ENCODE measurements at places on chromosomes 16 and 17.

DNA sequence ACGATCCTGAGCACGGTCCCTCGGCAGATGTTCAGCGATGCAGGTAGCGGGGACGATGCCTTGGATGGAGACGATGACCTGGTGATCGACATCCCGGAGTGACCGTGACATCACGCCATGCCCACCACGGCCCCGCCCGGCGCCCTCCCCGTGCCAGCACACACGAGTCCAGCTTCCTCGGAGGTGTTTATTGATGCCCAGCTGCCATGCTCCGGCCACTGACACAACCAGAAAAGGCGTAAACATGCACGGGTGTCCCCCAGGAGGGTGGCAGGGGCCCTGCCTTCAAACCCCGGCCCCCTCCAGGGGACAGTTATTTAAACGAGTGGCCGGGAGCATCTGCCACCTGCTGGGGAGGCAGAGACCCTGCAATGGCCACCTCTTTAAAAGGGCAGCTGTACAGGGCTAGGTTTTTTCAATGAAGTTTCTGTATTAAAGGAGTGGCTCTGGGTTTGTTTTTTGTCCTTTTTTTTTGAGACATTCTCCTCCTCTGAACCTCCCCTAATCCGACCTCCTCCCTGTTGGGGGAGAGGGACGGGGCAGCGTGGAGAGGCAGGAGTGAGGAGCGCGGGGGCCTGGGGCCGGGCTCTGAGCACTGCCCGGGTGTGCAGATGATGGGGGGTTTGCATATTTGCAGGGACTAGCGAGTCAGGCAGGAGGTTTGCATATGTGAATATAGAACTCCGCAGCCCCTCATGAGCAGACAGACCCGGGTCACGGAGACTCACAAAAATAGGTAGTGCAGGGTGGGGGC, 5.3 kb downstream of the DOC2A start:
- DNase-seq: no peak

GRCh38 chr17:40498281-40499084, 2.9 kb downstream of the TNS4 start:
- no peak for DNase-seq

- no peak for DNase-seq
Measured at GRCh38 chr16:3797904-3798811, 80.8 kb upstream of the TRAP1 start.

- DNase-seq: no peak
Measured at GRCh38 chr17:71098071-71098470, 928.7 kb downstream of the KCNJ2 start.

DNA sequence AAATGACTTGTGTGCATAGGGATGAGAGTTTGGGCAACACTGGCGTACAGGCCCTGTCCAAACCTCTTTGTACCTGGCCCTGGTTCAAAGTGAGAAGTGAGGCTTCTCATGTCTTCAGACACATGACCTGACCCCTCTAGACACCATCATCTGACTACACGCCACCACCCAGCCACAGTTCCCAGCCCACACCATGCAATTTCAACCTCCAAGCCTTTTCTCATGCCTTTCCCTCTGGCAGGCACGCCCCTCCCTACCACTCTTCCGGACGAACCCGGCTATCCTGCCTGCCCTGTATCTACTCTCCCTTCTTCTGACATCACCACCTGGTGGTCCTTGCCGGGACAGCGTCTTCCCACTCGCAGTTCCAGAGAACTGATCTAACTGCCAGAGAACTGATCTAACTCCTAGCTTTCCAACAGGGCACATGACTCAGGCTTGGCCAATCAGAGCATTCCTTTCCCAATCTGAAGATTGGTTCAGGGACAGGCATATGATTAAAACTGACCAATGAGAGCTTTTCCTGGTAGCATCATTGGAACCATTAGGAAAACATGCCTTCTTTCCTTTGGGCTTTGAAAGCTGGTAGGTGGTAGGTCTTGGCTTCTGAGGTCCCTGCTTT, 27.1 kb upstream of the IL21R start:
- DNase-seq: no peak

DNA sequence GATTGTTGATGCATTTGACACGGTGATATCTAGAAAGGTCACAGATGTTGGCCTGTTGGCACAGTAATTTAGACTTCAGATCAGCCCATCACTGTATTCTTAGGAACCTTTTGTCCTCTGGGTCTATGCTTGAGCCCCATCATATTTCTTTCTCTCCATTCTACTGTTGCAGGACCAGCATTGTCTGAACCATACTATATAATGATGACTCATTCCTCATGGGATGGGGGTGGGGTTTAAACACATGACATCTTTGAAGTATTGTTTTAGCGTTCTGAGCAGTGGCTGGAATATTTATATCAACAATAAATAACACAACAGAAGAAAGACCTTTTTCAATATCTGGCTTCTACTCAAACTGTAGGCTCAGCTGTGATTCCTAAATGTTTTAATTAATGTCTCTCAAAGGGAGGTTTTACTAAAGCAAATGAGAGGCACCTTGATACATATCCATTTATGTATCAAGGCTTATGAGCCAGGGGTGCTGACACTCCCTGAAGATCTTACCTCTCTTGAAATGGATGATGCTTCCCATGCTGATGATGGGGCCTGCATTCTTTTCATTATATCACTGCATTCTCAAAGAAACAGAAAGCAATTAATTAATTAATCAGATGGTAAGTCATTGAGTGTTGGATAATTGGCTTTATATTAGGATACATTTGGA, 379.0 kb upstream of the GOT2 start:
- DNase-seq: no peak

GRCh38 chr16:21645261-21645721, 7.1 kb downstream of the IGSF6 start:
- DNase-seq: peak; percentile 38

- no peak for DNase-seq
Measured at GRCh38 chr17:60301649-60302048, 90.3 kb downstream of the USP32 start.

DNA sequence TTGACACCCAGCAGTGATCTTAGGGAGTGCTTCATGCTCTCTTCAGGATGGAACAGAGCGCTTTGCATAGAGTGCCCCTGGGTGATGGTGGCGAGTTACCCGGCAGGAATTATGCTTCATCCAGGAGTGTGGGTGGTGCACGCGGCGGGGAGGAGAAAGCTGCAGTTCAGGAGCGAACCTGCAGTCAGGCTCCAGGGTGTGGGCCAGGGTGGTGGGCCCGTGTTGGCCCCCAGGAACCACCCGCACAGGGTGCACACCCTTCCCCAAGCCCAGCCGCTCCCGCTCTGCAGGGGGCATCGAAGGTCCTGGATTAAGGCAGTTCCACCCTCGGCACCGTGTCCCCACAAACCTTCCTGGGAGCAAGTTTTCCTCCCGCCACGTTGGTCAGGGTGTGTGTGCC, 3.9 kb downstream of the RAB40C start:
- DNase-seq: no peak

DNA sequence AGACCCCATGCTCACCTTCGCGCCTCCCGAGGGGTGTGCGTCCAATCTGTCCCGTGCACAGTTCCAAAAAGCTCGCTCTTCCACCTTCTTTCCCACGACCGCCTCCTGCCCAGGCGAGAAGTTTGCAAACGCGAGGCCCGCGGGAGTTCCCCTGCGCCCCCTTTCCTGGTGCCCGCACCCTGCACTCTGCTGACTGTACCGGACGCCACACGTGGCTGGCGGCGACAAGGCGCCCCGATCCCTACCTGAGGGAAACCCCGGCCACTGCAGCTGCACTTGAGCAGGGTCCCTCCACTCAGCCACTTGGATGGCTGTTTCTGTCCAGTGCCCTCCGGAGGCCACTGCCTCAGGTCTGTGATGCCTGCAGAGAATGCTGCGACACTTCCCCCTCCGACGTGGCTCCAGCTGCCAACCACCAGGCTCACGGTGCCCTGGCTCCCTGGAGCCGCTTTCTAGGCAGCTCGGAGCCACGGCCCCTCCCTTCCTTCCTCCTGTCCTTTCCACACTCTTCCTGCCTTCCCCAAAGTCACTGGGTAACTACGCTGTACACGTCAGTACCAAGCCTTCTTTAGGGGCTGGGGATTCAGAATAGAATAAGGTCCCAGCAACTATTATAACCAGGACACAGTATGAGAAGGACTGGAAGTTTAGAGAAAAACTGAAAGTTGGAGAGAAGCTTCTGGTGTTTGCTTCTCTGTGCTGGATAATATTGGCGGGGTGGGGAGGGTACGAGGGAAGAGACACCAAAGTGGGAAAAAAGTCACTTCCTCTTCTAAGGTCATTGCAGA, at the start of gene MLKL:
Gene MLKL (minus strand): TSS at position 425 of the 788 bp plus-strand sequence. CDS start 5,105 bp downstream, outside the sequence.
- DNase-seq: peak; percentile 62

GRCh38 chr16:29982560-29983419, 9.1 kb downstream of the TAOK2 start:
- DNase-seq: no peak

- DNase-seq: no peak
Measured at GRCh38 chr17:51372345-51373004, 112.1 kb downstream of the UTP18 start.

- DNase-seq: no peak
Measured at GRCh38 chr17:75525806-75526554, 483 bp downstream of the LLGL2 start.

DNA sequence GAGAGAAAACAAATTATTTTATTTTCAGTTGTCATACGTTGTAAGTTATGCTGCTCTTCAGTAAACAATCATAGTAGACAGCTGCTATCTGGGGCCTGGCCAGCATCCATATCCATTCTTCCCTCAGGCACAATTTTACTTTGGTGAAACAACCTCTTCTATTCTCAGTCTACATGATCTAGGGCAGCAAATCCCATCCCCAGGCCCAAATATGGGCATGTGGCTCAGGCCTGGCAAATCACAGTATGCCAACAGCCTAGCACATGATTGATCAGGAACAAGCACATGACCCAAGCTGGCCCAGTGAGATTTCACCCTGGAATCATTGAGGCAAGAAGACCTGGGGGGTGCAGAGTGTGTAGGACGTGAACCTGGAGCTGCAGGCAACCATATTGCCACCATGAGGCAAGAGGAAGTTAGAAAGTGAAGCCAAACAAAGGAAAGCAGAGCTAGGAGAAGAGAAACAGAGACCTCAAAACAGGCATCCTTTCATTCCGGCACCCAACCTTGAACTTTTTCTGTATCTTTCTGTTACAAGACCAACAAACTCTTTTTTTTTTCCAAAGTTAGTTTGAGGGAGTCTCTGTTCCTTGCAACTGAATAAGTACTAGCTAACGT, 10.3 kb upstream of the ABCC12 start:
- no peak for DNase-seq

DNA sequence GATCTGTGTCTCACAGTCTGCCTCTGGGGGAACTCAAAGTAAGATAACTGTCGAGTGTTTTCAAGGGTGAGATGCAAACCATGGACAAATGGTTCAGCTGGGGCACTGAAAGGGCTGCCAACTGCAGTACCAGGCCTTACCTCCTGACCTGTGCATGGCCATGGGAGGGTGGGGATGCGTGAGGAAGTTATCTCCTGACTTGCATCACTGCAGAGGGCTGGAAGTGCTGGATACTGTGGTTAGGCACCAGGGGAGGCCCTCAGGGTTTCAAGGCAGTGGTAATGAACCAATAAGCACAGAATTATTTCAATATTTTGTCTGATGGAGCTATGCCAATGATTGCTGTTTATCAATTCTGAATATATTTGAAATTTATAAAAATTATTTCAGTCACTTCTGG, 159.2 kb downstream of the CYLD start:
- no peak for DNase-seq

DNA sequence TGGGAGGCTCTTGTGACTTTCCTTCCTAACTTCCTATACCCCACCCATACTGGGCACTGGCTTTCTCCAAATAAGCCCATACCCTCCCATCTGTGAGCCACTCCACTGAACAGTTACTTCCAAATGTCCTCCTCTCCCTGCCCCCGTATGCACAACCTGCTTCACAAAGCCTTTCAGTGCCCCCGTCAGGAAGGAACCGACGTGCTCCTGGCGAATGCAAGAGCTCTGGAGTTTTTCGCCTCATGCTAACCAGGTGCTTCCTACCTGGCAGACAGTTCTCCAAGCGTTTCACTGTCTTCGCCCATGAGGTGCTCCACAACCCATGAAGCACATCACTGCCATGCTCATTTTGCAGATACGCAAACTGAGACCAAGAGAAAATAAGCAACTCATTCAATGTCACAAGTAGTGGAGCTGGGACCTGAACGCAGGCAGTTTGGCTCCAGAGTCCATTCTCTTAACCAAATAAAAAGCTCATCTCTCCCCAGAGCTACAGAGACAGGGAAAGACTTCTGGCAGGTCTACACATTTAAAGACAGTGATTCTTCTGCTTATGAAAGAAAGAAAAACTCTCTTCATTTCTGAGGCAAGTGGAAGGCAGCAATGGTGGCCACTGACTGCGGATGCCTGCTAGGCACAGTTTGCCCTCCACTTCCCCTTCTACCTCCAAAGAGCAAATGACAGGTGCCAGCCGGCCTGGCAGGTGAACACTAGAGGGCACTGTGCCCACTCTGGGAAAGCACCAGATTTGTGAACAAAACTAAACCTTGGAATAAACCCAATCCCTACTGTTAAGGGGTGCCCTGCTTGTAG, 23.8 kb downstream of the SPHK1 start:
- DNase-seq: peak; percentile 33

DNA sequence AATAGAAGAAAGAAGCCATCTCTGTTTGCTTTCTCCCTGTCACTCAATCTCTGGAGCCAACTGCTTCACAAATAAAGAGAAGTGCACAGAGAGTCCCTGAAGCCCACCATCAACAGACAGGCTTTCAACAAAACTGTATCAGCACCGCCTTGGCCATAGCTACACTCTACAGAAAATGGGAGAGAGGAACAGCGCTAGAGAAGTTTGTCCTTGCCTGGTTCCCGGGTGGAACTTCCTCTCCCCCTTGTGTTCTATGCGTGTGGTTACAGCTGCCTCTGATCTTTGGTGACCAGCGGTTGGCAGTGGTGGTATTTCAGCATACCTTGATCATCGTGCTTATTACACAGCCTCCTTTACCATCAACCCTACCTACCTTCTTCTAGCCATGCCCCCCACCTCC, 91.4 kb upstream of the CCL2 start:
- DNase-seq: no peak

DNA sequence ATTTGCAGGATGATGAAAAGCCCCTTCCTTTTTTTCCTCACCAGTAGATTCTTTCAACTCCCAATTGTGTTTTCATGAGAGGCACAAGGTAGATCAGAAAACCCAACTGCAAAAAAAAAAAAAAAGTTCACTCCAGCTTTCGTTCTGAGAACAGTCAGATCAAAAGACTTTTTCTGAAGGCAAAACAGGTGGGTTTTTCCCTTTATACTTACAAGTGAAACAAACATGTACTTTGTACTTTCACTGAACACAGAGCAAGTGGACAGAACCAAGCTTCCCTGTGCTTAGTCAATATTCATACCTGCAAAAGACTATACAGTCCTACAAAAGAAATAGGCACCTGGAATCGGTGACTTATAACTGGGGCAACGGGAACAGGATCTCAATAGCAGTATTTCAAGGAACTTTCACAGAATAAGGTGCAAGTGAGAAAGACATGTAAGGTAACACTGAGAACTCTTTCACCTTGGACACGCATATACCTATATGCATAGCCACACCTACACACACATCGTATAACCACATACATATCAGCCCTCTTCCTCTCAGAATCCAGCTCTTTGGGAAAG, 54.1 kb downstream of the TOX3 start:
- DNase-seq: no peak

GRCh38 chr16:10013364-10013763, 168.9 kb downstream of the GRIN2A start:
- DNase-seq: no peak

GRCh38 chr17:51770027-51770759, 388.3 kb downstream of the CA10 start:
- no peak for DNase-seq
